ENCODE measurements at places on chromosomes 4 and X. TPM values are rescaled to one million over a fixed set of nuclear protein-coding genes. Genes with fewer than 3 reads are reported as not detected.

Gene ZNF330
- 20.6 TPM for total RNA-seq

DNA sequence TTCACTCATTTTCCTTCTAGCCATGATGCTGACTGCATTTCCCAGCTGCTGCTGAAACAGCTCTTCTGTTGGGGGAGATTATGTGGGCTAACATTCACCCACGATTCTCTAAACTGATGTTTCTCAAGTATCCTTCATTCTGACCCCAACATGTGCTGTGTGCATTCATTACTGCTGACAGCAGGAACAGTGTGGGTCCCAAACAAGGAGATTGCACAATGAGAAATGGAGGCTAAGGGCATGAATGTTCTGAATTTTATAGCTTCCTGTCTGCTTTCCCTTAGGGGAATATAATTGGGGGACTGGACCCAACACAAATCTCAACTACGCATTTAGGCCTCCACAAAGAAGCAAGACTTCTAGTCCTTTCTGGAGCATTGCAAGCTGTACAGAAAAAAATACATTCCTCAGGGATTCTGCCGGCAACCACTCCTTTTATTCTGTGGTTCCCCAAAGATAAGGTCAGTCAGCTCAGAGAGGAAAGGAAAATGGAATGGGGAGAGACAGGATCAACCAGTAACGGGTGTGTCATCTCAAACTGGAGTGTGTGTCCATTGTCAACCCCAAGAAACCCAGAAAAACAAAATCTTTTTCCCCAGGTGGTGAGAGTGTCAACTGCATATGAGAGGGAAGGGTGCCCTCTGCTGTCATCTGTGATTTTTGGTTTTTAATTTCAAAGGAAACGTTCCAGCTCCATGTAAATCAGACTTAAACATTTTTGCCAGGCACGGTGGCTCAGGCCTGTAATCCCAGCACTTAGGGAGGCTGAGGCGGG is 81.5 kb upstream of the EGFL6 start:
- DNase-seq, result peak; percentile 42

DNA sequence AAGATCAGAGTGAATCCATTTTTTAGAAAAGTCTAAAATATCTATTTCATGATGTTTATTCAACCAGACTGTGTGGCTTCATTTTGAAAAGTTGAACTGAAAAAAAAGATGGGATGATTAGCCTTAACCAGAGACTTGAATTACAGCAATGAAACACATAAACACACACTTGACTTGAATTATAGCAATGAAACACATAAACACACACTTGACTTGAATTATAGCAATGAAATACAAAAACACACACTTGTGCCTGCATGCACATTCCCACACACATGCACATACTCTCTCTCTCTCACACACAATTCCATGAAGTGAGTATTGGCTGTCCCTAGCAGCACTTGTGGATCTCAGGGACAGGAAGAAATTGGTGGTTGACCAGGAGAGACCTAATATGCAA is 286.8 kb downstream of the USP46 start:
- no peak for DNase-seq

DNA sequence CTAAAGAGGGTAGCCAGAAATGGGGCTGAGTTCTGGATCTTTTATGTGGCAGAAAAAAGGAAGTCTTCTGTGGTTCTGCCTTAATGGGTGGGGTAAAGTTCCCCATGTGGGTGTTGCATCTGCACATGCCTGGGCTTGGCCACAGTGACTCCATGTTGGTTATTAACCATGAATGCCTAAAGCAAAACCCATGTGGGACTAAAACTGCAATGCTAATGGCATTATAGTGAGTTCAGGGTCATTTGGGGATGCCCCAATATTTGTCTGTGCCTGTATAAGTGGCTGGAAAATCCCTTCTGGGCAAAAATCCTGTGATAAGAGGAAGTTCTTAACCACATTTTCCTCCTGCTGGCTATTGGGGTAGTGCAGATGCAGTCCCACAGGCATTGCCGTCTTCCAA is 857.4 kb downstream of the FAT4 start:
- no peak for DNase-seq

GRCh38 chr4:124104628-124105027 is 607.9 kb downstream of the ANKRD50 start:
- no peak for DNase-seq

GRCh38 chr4:188930822-188931221 is 791.6 kb downstream of the TRIML1 start:
- no peak for DNase-seq

Gene H2BW2
- 6.5 TPM for total RNA-seq

DNA sequence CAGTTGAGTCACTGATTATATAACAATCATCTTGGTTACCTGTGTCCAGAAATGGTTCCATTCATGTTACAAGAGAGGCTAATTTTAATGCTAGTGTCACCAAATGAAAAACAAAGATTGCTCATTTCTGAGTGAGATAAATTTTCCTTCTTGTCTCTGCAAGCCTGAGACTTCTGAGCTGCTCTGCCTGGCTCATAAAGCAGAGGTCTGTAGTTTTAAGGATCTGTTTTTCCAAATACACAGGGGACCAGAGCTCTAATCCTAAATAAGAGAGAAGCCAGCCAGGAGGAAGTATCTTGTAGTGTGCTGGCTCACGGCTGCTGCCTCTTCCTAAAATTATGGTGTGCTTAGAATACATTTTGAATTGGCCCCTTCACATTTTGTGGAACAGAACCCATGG is 42.6 kb downstream of the CLDN34 start:
- DNase-seq, result no peak

Gene SPATA4
- 61.5 TPM for total RNA-seq

DNA sequence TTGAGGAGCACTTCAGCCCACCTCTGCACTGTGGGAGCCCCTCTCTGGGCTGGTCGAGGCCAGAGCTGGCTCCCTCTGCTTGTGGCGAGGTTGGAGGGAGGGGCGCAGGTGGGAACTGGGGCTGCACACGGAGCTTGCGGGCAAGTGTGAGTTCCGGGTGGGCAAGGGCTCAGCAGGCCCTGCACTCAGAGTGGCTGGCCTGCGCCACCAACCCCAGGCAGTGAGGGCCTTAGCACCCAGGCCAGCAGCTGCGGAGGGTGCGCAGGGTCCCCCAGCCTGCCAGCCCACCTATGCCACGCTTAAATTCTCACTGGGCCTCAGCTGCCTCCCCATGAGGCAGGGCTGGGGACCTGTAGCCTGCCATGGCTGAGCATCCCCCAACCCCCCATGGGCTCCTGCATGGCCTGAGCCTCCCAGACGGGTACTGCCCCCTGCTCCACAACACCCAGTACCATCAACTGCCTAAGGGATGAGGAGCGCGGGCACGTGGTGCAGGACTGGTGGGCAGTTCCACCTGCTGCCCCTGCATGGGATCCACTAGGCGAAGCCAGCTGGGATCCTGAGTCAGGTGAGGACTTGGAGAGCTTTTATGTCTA is 110.9 kb downstream of the SLC39A8 start:
- no peak for DNase-seq

DNA sequence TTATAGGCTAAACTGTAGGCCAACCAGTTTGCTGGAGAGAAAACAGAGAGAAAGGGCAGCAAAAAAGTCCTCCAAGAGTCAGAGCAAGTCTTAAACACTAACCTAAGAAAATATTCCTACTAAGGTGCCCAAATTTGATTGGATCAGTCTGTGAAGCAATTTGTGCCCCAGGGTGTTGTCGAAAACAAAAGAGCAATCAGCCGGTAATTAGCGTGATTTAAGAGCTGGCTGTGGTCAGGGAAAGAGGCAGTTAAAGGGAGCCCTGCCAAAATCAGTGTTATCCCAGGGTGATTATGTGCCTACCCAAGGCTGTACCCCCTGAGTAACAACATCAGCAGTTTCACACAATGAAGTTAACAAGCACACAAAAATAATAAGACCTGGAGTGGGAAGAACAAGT is 6.4 kb upstream of the BRWD3 start:
- DNase-seq, result no peak

- no peak for DNase-seq
These were observed 77.7 kb downstream of the NFKB1 start for GRCh38 chr4:102578819-102579218.

DNA sequence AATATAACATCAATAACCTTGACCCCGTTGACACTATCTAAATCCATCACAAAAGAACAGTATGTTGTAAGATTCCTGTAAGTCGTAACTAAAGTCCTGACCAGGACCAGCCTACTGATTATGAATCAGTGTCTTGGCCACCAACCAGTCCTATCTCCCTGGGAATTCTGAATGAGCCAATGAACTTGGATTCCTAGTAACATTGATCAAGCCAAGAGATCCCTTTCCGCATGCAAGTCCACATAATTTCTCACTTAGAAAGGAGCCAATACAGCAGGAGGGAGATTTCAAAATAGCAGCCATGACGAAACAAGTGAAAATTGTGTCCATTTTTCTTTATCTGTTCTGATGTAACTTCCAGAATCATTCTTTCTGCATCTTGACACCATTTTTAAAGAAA is 9.5 kb downstream of the XPNPEP2 start:
- no peak for DNase-seq

DNA sequence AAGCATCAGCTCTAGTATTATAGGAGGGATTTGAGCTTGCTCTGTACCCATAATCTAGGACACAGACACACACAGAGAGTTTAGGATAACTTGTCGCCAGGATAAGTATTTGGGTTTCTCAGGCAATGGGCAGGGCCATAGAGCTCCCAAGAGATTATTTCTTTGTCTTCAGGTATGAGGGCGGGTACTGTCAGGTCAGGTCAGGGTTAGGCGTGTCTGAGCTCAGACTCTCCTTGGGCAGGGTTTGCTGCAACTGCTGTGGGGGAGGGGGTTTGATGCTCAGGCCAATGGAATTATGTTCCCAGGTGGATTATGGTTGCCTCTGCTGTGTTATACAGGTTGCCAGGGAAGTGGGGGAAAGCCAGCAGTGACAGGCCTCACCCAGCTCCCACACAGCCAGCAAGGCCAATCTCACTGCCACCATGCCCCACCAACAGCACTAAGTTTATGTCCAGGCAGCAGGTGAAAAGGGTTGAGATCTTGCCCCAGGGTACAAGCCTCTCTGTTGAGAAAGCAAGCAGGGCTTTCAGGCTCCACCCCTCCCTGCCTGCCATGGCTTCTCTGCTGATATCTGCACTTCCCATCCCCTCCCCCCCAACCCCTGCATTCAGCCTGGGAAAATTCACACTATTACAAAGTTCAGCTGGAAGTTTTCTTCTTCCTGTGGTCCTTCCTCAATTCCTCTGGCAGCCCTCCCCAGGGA is 101.3 kb downstream of the RRAGB start:
- no peak for DNase-seq

Gene CSAG1
- not detected for total RNA-seq

Measured in testis (tissue), 5 donors.